HT1080 (cell line): ENCODE measurements at places on chromosomes 4 and X. TPM values are rescaled to one million over a fixed set of nuclear protein-coding genes. Genes with fewer than 3 reads are reported as not detected.

- DNase-seq: no peak
Observed at GRCh38 chr4:37982736-37983135, 22.5 kb downstream of the PTTG2 start.

HTN3 gene
- total RNA-seq: 0.80 and 1.1 TPM in 2 replicates

MAGEE1 gene
- 0.73 and 1.2 TPM in 2 replicates for total RNA-seq

GRCh38 chr4:68416591-68416990, 30.7 kb upstream of the TMPRSS11E start:
- peak; percentile 29 for DNase-seq

GRCh38 chr4:16824278-16824806, 74.1 kb downstream of the LDB2 start:
- DNase-seq: no peak

GRCh38 chrX:3994315-3994714, 280.9 kb upstream of the PRKX start:
- no peak for DNase-seq

SULT1E1 gene
- 0.11 TPM in 1 of 2 replicates, not detected in the other for total RNA-seq

GRCh38 chr4:63619771-63620170, 789.5 kb downstream of the TECRL start:
- DNase-seq: no peak

- DNase-seq: no peak
Observed at GRCh38 chr4:67250131-67250896, 295.0 kb downstream of the CENPC start.

DNA sequence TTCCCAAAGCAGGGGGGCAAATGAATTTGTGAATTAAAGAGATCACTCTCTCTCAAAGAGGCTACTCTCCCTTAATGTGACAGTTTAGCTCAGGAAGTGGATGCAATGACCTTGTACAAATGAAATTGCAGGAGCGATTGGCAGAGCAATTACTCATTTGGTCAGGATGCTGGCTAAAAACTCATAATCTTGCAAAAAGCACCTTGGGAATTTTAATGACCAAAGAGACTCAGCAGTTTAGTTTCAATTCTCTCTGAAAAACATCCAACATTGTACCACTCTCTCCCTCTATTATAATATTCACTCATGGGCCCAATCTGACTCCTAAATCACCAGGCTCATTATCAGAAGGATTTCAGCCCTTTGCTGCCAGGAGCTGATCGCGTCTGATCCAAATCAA, 26.1 kb downstream of the PDGFC start:
- DNase-seq: peak; percentile 61

DNA sequence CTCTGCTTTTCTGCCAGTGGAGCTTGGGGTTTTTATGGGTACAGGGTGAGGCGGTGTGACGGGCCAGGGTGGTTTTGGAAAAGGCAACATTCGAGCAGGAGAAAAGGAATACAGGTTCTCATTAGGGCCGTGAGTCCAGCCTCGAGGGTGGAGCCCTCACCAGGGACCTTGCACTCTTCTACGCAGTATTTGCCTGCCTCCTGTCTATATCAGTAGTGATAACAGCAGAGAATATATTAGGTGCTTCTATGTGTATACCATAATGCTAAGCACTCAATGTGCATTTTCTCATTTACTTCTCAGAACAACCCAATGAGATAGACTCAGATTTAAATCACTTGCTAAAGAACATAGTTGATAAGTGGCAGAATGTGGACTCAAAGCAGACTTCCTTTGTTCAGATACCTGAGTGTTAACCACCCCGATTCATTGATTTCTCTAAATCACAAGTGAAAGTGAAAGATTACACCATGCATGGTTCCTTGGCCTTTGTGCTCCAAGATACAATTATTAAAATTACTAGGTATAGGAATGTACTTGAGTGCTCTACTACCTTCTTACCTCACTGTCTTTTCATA, 403.9 kb downstream of the PCDH7 start:
- no peak for DNase-seq

- no peak for DNase-seq
Observed at GRCh38 chr4:2484993-2485392, 16.1 kb downstream of the RNF4 start.

AMBN gene
- not detected in 2 replicates for total RNA-seq

ADGRG2 gene
- total RNA-seq: 0.06 TPM in 1 of 2 replicates, not detected in the other
